Mesenteric fat pad (tissue), 1 donor: ENCODE measurements at places on chromosomes 3 and 15.

GRCh38 chr3:52299247-52299878 is 11.7 kb downstream of the GLYCTK start:
- no peak for DNase-seq

- no peak for DNase-seq
These were observed 43.2 kb downstream of the TP63 start for GRCh38 chr3:189674249-189674913.

DNA sequence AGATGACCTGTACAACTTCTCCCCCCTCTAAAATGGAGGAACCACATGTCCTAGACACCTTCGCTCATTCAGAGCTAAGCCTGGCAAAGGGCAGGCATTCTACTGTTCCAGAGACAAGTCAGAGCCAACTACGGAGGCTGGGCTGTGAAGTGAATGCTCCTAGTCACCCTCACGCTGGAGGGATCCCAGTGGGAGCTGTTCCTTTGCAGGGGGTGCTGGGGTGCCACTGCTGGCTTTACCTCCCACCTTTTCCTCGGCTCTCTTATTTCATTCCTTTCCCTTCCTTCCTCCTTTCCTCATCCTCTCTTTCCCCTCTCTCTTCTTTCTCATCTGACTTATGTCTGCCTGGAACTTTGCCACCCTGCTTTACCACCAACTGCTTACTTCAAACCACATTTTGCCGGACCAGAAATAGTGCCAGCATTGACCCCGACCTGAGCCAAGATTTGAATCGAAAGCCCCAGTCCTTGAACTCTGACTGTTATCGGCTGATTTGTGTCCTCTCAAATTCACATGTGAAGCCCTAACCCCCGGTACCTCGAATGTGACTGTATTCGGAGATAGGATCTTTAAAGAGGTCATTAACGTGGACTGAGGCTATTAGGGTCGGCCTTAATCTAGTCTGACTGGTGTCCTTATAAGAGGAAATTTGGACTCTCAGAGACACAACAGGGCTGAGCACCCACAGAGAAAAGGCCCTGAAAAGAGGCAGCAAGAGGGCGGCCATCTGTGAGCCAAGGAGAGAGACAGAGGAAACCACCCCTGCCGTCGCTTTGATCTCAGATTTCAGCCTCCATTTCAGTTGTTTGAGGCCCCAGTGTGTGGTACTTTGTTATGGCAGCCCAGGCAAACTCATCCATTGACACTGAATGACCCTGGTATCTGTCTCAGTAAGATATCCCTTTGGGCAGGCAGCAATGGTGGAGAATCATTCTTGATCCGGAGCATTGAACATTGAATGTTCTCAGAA is 31.3 kb upstream of the TBC1D21 start:
- peak; percentile 33 for DNase-seq

DNA sequence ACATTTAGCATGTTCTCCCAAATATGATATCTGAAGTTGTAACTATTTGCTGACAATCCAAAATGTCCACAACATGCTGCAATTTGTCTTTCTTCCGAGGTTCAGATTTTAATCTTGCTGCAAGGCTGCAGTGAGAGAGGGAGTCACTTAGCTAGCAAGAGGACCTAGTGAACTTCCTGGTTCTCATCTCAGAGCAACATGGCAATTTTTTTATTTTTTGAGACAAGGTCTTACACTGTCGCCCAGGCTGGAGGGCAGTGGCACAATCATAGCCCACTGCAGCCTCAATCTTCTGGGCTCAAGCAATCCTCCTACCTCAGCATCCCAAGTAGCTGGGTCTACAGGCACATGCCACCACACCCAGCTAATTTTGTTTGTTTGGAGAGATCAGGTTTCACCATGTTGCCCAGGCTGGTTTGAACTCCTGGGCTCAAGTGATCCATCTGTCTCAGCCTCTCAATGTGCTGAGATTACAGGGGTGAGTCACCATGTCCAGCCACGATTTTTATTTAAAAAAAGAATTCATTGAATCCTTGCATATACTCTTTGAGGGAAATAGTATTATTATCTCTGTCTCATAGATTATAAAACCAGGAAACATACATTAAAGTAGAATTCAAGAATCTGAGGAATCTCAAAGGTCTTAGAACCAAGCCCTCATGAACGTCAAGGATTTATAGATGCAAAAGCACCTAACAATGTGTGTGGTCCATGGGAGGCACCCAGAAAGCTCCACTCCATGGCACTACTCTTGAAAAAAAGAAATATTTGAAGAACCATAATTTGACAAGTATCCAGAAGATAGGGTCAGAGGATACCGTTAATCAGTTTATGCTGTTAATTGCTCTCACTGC is 9.1 kb downstream of the HDC start:
- no peak for DNase-seq

DNA sequence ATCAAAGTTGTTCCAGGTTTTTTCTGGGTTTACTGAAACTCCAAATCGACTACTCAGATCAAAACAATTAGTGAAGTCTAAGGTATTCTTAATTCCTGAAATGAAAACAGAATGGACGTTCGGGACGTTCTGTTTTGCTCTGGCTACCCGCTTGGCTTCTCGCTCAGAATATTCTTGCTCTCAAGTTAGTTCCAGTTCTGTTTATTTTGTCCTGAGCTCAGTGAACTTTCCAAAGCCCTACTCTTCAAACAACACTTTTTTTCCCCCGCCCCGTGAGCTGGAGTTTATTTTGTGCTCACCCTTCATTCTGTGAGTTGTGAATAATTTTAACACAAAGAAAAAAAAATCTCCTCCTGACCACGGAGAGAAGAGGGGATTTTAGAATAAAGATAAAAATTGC is 72.6 kb downstream of the SAMMSON start:
- no peak for DNase-seq

DNA sequence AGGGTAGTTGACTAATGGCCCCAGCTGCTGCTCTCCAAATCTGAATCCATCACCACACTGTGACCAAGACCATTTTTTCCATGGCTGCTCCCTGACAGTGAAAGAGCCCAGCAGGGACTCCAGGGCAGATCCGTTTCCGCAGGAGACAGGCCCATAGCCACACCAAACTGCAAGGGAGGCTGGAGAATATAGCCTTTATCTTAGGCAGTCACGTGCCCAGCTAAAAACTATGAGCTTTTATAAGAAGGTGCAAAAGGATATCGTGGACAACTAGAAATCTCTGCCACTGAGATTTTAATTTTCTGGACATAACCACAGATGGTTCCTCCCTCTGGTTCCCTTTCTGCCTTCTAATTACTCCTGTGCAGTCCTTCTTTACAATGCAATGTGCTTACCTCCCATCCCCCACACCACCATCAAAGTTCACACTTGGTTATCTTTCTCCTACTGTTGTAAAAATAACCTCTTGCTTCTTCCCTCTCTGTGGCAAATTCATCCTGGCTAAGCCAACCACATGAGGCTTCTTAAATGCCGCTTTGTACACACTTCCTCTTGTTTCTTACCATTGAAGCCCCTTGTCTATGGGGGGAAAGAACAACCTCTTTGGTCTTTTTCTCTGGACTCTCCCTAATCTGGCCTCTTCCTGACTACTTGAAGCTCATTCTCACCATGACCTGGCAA is 233.7 kb downstream of the SHQ1 start:
- DNase-seq: no peak

DNA sequence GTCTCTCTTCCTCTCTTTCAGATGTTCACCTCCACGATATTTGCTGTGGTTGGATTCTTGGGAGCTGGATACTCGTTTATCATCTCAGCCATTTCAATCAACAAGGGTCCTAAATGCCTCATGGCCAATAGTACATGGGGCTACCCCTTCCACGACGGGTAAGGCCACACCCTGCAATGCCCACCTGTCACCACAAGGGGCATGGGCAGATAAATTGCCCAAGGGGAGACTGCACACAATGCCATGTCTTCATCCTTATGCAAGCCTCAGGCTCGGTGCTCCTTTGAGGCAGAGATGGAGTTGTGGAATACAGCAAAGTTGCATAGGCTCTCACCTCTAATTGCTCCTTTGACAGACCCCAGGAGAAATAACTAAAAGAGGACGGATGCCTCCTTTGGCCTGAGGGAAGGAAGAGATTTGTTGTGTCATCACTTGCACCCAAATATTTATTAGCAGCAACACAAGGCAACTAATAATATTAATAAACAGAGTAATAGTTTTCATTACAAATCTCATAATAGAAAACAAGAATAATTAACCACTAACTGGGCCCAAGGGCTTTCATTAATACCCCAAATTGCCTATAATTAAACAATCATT is 13.2 kb downstream of the TM4SF4 start:
- DNase-seq: no peak

DNA sequence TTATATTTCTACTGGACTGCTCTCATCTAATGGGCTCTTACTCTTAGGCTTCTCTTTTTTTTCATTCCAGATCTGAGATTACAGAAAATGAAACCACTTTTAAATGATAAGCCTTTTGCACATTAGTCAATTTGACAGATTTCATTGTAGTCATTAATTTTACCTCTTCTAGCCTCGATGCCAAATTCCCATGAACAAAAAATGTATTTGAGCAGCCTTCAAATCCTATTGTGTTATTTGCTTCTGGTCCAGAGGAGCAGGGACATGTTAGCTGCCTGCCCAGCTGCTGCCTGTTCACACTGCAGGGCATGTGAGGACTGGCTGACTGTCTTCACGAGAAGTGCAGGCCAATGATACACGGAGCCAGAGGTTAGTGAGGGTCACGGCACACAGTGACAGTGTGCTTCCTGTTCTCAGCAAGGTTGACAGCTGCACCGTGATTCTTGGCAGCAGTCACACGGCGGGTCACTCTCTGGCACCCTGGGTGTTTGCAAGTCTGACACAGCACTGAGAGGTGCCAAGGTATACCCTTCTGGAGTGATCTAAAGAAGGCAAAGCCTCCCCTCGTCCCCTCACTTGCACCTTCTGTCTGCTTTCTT is 40.8 kb downstream of the KAT2B start:
- DNase-seq: no peak

- DNase-seq: no peak
These were observed 85.9 kb downstream of the FAIM start for GRCh38 chr3:138694287-138695007.

GRCh38 chr15:91521996-91522395 is 331.5 kb upstream of the SLCO3A1 start:
- DNase-seq: no peak

- DNase-seq: no peak
These were observed 420 bp downstream of the KCNH8 start for GRCh38 chr3:19148768-19149091.

DNA sequence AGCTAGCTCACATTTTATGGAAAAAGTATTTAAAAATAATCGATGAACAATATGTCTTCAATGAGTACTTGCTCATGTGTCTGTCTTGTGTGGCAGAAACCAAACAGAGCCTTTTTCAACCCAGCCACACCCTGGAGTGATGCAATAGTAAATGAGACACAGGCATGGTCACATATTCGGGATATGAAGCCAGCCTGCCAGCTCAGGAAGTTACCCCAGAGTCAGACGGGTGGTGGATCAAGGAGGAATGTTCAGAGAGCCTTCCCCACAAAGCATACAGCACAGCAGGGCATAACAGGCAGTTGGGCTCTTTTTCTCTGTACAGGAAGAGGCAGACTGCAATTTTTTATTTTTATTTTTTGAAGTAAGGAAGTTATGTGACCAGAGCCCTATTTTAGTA is 27.3 kb downstream of the LARP6 start:
- no peak for DNase-seq

GRCh38 chr3:116618138-116618537 is 91.4 kb upstream of the TUSC7 start:
- no peak for DNase-seq
